ENCODE measurements at places on chromosomes 16 and 17.

- no peak for DNase-seq
Measured at GRCh38 chr17:35252651-35253050, 9.8 kb downstream of the SLFN5 start.

DNA sequence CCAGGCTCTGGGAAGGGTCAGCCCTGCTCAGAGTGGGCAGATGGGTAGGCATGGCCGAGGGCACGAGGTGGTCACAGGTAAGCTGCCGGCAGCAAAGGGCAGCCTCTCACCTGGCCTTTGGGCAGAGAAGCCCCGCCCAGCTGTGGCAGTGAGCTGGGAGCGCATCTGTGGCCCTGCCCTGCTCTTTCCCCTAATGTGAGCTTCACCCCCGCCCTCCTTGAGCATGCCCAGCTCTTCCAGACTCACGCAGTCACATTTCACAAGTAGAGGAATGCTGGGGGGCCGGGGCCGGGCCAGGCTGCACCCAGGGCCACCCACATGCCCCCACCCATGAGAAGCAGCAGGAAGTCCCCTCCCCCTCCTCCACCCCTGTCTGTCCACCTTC lies 40.7 kb upstream of the SLC38A10 start:
- DNase-seq: no peak

- no peak for DNase-seq
Measured at GRCh38 chr16:53433509-53433908, 762 bp upstream of the RBL2 start.

DNA sequence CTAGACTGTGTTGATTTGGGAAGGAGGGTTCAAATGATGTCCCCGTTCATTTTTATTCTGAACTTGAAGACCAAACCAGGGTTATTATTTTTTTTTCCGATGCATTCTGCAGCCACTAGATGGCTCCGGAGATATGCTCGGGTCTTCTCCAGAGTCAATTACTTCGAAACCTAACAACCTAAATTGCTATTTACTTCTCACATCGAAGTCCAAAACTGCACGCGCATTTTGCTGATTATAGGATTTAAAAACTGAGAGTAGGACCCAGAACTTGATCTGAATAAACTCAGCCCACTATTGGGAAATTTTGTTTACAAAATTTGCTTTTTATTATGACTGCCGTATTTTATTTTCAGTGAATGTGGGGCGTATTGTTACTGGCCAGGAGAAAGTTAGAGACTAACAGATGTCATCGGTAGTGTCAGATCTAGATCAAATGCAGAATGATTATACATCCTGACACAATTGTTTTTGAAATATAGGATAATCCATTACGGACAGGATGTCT lies 263.8 kb downstream of the HS3ST3A1 start:
- DNase-seq: peak; percentile 58

DNA sequence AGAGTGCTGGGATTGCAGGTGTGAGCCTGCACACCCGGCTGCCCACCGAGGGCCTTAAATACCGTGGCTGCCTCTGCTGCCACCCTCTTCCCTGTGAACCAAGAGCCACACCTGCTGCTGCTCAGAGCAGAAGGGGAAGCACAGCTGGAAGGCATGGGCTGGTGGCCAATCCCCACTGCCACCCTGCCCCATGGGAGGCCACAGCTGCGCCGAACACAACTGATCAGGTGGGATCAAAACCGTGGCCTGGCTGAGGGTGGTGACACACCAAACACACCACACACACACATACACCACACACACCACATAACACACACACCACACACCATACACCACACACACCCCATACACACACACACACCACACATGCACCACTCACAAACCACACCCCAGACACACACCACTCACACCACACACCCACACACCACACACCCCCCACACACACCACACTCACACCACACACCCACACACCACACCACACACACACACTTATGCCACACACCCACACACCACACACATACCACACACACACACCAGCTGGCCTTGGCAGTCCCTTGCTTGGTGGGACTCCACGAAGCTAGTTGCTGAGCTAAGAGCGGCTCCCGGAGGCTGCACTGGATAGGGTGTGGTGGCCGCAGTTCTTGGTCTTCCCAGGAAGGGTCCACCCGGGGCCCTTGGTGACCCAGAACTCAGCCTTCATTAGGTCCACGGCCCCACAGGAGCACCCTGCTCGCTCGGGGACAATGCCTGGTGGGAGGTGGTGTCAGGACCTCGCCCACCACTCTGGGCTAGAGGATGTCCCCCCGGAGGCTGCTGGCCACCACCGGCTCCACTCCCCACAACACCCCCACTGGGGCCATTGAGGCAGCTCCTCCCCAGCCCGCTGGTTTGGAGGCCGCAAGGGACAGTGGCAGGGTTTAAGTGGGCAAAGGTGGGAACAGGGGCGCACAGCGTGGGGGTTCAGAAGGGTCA lies 14.9 kb downstream of the CEP131 start:
- no peak for DNase-seq

GRCh38 chr17:8192070-8192815 lies 2.3 kb upstream of the BORCS6 start:
- peak; percentile 64 for DNase-seq

DNA sequence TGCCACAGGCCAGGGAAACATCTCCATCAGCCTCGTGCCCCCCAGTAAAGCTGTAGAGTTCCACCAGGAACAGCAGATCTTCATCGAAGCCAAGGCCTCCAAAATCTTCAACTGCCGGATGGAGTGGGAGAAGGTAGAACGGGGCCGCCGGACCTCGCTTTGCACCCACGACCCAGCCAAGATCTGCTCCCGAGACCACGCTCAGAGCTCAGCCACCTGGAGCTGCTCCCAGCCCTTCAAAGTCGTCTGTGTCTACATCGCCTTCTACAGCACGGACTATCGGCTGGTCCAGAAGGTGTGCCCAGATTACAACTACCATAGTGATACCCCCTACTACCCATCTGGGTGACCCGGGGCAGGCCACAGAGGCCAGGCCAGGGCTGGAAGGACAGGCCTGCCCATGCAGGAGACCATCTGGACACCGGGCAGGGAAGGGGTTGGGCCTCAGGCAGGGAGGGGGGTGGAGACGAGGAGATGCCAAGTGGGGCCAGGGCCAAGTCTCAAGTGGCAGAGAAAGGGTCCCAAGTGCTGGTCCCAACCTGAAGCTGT lies 3.4 kb downstream of the NXPH3 start:
- DNase-seq: no peak

GRCh38 chr17:40320756-40321523 lies 12.0 kb downstream of the RARA start:
- peak; percentile 58 for DNase-seq

GRCh38 chr17:57343717-57344116 lies 87.4 kb downstream of the MSI2 start:
- DNase-seq: no peak

DNA sequence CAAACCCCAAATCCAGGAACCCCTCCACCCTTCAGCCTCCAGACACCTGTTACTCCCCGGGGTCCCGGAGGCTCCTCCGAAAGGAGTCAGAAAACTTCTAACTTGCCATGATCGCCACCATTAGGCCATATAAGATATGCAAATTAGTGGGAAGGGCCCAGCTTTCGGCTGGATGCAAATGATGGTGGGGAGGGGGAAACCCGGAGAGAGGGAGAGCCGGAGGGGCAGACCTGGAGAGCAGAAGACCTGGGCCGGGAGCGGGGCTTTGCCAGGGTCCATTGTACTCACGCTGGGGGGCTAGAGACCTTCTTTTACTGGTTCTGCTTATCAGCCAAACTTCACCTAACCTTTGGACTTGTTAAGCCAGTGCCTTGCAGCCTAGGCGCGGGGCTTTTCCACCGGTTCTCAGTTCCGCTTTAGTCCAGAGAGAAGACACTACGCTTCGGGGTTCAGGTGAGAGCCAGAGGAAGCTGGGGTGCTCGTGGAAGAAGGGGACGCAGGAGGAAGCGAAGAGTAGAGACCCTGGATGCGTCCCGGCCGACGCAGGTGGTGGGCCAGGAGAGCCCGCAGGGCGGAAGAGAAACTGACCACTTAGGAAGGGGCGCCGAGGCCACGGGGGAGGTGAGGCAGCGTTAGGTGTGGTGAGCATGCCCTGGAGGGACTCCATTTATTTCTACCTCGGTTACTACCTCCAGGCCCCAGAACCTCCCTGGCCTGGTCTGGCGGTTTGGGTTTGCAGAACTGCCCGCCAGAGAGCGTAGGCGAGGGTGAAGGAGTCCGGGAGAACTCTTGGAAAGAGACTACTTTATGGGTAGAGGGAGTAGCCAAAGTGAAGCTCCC lies at the start of gene HNF1B:
HNF1B (minus strand) TSS at position 99 of the 840 bp plus-strand sequence. CDS start 175 bp downstream, outside the sequence.
- no peak for DNase-seq

DNA sequence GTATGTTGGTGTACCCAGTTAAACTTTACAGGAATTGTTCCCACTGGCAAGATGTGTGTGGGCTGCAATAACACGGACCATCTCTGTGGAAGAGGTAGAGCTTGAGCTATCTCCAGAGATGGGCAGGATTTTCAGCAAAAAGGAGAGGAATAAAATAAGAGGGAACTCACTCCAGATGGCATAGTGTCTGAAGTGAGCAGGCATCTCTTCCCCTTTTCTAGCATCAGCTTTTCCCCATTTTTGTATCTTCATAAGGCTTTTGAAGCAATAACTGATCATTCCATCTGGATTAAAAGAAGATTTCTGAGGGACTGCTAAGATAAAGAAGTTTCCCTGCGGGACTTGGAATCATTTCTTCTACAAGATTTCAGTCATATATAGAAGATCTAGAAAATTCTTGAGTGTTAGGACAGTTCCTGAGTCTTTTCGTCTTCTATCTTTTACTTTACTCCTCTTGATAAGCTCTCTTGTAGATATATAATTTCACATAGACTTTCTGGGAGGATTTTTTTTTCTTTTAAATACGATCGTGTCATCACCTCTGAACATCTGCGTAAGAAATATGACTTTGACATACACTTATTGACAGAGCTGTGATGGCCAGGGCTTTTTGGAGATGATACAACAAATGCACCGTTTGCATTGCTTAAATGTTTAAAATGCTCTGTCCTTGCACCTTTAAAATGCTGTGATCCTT lies 2.1 kb downstream of the CPD start:
- DNase-seq: no peak

- peak; percentile 99 for DNase-seq
Measured at GRCh38 chr17:45320931-45321461, 4.2 kb upstream of the MAP3K14 start.

GRCh38 chr17:2040219-2040827 lies 1.5 kb upstream of the OVCA2 start:
- DNase-seq: no peak

DNA sequence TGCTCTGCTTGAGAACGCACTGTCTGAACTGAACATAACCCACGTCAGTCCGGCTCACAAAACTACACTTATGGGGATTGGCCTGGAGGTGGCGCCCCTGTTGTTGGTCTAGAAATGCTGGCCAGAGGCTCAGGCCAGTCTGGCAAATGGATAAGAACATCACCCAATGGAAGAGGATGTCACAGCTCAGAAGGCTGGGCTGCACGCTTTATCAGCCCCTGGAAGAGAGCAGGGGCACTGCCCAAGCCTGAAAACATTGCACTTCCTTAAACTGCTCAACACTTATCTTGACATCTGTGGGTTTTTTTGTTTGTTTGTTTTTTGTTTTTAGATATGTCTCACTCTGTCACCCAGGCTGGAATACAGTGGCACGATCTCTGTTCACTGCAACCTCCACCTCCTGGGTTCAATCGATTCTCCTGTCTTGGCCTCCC lies 24.8 kb upstream of the BPTF start:
- DNase-seq: peak; percentile 54

DNA sequence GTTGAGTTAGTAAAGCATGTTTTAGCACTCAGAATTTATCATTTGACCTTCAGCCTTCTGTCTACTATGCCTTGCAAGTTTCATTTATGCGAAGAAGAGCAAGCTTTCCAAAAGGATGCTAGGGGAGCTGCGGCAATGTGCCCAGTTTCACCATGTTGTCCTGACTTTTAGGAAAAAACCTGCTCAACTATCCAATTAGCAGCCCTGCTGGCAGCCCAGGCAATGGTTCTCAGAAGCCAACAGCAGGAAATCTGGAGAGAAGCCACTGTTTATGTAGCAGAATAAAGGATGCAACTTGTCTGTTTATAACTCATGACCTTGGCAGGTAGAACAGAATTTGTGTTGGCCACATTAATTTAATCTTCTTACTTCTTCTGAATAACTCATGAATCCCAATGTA lies 230.8 kb downstream of the ABCC12 start:
- no peak for DNase-seq

DNA sequence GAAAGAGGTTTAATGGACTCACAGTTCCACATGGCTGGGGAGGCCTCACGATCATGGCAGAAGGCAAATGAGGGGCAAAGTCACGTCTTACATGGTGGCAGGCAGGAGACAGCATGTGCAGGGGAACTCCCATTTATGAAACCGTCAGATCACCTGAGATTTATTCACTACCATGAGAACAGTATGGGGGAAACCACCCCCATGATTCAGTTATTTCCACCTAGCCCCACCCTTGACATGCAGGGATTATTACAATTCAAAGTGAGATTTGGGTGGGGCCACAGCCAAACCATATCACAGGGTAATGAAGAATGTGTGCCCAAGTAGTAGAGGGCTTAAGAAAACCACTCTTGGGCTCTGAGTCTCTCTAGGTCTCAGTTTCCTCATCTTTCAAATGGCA lies 85.1 kb downstream of the PRKCB start:
- no peak for DNase-seq

GRCh38 chr17:19661121-19661520 lies 12.6 kb downstream of the ALDH3A2 start:
- DNase-seq: no peak

DNA sequence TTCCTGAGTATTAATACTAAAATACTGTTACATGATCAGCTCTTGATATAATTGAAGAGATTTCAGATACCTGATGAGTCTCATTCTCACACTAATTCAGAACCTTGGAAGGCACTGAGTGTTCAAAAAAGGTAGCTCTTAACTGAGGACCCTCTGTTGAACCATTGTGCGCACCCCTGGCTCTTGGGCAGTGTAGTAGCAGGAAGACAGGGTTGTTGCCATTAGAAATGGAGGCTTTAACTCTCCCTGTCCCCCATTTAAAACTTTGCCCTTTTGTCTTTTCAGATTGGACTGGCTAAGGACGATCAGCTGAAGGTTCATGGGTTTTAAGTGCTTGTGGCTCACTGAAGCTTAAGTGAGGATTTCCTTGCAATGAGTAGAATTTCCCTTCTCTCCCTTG lies 1.8 kb downstream of the EIF1 start:
- DNase-seq: no peak

- no peak for DNase-seq
Measured at GRCh38 chr17:16980813-16981731, 9.2 kb upstream of the TNFRSF13B start.

DNA sequence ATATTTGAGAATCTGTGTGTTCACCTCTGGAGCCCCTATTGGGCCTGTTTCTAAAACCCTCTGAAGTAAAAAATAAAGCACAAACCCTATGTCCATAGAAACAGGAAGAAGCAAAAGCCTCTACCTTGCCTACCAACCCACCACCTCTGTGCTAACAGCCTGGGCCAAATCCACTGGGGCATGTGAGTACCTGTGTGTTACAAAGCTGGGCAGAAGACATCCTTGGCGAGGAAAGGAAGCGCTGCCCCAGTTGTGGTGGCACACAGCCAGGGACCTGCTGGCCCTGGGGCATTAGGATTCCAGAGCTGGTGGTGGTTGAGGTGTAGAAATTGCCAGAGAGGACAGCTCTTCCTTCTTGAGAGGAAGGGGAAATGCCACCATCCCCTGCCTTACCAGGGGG lies 30.0 kb downstream of the MYO18A start:
- no peak for DNase-seq

- DNase-seq: no peak
Measured at GRCh38 chr16:20291208-20292206, 35.8 kb downstream of the GP2 start.

- DNase-seq: peak; percentile 46
Measured at GRCh38 chr17:47776330-47777197, 43.5 kb downstream of the TBX21 start.
